Cerebellum (tissue), 4 donors: ENCODE measurements at places on chromosomes 6 and 20. TPM values are rescaled to one million over a fixed set of nuclear protein-coding genes. Genes with fewer than 3 reads are reported as not detected.

Gene ZBTB12
- 22.2 TPM for total RNA-seq

Gene PAK5
- 27.8 TPM for total RNA-seq

Gene PCED1A
- 20.0 TPM for total RNA-seq

Gene ZC3H12D
- total RNA-seq: 0.36 TPM

Gene OR2J3
- total RNA-seq: not detected

Gene C6orf141
- 2.6 TPM for total RNA-seq

Gene GGTLC1
- total RNA-seq: not detected

Gene PSMB1
- 105 TPM for total RNA-seq

Gene STX11
- total RNA-seq: 1.2 TPM

Gene GHRH
- not detected for total RNA-seq

Gene SCUBE3
- total RNA-seq: 2.5 TPM

Gene MTFR2
- 0.82 TPM for total RNA-seq

Gene YWHAB
- 98.7 TPM for total RNA-seq

Gene C20orf144
- total RNA-seq: not detected

Gene MKKS
- 21.5 TPM for total RNA-seq

Gene SLPI
- total RNA-seq: 0.82 TPM

Gene PTGIS
- 9.7 TPM for total RNA-seq

Gene SLC32A1
- total RNA-seq: 13.7 TPM

Gene DACT2
- total RNA-seq: 1.1 TPM

Gene STMN3
- 66.7 TPM for total RNA-seq

Gene TMEM200A
- total RNA-seq: 12.0 TPM

Gene KIFC1
- 12.3 TPM for total RNA-seq
